ENCODE measurements at places on chromosomes 2 and 18.

DNA sequence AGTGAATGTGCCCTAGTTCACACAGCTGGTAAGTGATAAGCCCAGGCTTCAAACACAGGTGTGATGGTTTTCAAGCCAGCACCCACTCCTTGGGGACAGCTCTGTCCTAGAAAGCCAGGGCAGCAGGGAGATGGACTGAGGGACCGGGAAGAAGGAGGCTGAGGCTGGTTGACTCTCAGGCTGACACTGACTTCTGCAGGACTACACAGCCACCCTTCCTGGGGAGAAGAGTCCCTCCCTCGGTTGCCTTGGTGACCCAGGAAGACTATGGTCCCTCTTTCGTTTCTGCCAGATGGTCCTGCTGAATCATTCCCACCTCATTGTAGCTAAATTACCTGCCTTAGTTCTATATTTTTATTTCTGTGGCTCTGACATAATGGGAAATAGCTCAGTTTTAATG is 11.3 kb upstream of the FSHR start:
- DNase-seq = no peak

DNA sequence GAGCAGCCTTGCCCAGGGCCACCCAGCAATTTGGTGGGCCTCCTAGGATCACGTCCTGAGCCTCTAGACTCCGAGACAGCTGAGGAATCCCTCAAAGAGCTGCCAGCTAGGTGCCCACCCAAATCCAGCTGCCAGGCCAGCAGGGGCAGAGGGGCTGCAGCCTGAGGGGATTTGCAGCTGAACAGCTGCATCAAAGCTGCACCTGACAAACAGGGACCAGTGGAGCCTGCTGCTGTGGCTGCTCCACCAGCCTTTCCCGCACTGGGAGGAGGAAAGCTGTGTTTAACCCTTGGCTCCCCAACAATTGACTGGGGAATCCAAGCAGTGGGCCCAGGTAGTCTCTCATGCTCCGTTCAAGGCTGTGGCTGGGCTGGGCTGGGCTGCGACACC is 8.2 kb downstream of the ADRA2B start:
- DNase-seq = no peak

- DNase-seq = no peak
Measured at GRCh38 chr2:70890469-70891065, 45.1 kb upstream of the ATP6V1B1 start.

DNA sequence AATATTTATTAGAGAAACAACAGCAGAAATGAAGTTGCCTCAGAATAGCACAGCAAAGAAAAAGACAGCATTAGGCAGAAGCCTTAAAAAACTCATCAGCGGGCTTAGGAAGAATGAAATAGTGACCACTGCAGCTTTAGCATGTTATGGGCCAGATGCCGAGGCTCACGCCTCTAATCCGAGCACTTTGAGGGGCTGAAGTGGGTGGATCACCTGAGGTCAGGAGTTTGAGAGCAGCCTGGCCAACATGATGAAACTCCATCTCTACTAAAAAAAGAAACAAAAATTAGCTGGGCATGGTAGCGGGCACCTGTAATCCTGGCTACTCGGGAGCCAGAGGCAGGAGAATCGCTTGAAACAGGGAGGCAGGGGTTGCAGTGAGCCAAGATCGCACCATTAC is 32.4 kb downstream of the AP1S3 start:
- DNase-seq = no peak

DNA sequence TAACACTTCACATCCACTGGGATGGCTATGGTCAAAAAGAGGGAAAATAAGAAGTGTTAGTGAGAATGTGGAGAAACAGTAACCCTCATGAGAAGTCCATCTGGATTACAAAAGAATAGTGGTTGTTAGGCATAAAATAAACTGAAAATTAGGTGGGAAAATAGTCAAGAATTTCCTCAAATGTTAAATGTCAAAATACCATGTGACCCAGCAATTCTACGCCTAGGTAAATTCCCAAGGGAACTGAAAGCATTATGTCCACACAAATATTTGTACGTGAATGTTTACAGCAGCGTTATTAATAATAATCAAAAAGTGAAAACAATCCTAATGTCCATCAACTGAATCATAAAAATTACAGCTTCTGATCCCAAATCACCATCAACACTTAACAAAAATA is 11.0 kb downstream of the WDR33 start:
- DNase-seq = no peak

DNA sequence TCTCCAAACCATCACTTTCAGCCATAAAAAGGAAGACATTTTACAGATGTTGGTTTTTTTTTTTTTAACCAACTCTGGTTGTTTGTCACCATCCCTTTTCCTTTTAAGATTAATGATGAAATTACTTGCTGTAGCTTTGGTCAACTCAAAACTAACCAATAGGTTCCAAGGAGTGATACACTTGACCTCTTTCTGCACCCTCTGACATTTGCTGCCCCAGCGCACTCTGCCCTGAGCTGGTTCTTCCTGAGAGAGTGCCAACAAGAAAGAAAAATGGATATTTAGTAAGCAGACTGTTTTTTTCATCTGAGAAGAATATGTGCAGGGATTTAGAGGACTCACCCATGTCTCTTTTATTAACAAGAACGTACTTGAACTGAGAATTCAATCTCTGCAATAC is 520.0 kb downstream of the TXNL1 start:
- no peak for DNase-seq

GRCh38 chr2:69561101-69561500 is 82.4 kb downstream of the AAK1 start:
- DNase-seq = no peak

DNA sequence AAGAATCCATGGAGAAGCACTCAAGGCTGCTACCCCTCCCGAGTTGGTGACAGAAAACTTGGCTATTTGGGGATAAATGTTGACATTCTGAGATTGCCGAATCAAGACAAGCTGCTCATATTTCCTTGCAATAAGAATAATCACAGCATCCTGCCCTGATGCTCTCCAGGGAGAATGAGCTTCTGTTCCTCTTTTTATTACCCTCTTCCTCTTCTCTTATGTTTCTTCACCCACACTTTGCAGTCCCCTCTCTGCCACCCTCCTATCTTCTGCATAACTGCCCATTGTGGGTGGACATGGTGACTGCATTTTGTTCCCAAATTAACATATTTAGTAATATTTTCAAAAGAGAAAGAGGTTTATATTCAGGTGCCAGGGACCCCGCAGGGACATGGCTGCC is 11.9 kb upstream of the MSGN1 start:
- no peak for DNase-seq

- no peak for DNase-seq
Measured at GRCh38 chr2:45897842-45898241, 246.4 kb downstream of the PRKCE start.

GRCh38 chr2:105861200-105861599 is 116.5 kb downstream of the NCK2 start:
- DNase-seq = no peak

GRCh38 chr2:7607441-7608173 is 690.4 kb downstream of the RNF144A start:
- no peak for DNase-seq

DNA sequence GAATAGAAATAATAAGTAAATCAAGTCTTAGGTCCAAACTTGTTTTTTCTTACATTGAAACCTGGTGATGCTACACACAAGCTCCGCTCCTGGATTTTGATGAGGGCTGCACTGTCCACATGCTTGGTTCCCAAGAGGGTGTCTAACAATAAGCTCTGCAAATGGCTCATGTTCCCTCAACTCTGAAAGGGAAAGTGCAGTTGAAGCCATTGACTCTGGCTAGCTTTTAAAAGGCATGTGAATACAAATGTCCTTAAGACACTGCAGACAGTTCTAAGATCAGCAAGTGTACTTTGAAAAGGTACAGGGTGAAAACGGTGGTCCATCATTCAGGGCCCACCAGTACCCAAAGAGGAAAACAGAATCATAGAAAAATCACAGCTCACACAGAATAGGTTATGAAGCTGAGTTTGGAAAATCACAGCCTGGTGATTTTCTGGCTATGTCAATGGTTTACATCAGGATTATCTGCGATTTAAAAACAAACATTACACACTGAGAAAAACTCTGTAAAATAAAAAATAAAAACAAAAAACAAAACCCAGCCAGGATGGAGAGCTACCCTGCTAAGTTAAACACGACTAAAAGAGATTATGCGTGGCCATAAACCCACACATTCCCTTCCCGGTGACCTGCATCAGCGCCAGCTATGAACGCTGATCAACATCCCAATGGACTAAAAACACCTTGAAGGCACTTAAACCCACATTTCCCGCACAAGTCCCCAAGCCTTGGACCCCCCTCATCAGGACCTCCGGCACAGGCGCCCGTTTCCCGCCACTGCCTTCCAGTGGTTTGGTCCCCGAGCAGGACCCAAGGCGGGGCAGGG is 554 bp downstream of the PFN4 start:
- no peak for DNase-seq

DNA sequence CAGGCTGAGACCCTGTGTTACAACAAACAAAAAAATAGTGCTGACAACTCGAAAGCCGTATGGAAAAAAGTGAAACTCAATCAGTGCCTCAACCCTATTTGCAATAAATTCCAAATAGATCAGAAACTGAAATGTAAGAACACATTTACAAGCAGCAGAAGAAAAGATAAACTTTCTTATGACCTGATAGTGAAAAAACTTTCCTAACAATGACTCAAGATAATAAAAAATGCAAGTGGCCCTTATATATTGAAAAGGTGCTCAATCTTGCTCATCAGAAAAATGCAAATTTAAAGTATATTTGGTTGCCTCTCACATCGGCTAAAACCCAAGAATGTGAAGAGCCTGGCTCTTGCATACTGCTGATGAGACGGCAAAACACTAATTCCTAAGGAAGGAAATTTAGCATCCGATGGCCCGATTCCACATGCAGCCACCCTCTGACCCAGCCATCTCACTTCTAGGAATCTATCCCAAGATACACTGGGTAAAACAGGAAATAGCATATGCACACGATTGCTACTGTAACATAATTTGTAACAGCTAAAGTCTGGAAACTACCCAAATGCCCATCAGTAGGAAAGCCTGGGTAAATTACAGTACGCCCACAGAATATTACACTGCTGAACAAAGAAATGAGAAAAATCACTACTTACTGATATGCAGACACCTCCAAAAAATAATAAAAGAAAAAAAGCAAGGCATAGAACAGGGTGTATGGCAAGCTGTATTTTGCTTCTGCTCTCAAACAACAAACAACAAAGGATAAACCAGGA is 56.8 kb downstream of the HDLBP start:
- no peak for DNase-seq

Data from activated naive CD8-positive, alpha-beta T cell treated with anti-CD3 and anti-CD28 coated beads, Interleukin-2, amount 50 U/mL, for 24 hours (primary cell).